ENCODE measurements at places on chromosomes 2 and 18.

DNA sequence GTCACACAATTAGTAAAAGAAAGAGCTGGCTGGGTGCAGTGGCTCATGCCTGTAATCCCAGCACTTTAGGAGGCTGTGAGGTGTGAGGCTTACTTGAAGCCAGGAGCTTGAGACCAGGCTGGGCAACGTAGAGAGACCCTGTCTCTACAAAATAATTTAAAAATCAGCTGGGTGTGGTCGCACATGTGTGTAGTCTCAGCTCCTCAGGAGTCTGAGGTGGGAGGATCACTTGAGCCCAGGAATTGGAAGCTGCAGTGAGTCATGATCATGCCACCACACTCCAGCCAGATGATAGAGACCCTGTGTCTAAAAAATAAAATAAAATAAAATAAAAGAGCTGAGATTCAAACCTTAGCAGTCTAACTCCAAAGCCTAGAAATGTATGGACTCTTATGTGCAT lies 39.0 kb upstream of the NEDD4L start:
- DNase-seq = no peak

DNA sequence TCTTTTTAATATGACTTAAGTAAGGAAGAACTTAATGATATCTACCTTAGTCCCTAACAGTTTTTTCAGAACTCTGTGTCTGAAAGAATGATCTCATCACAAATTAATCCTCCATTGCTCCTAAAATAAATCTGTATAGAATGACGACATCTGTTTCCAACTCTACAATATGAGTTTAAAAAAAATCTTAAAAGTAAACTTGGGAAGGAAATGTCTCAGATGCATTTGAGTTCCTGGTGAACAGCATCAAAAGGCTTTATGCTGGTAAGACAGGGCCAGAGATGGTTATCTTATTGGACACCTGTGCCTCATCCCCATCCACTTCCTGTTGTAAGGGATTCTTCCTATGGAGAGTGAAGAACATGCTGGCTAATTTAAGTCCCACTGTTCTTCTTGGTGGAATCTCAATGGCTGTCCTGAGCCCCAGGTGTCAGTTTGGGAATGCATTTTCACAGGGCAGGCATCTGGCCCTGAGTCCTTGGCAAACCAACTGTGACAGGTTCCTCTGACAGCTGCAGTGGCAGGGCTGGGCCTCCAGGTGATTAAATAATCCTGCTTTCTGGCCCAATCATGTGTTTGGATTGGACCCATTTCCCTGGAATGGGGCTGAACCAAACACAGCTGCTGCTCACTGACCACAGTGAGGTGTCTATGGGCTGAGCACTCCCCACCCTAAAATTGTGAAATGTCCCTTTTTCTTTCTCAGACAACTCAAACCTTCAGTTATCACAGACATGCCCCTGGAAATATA lies 12.9 kb upstream of the NCKAP5 start:
- no peak for DNase-seq

DNA sequence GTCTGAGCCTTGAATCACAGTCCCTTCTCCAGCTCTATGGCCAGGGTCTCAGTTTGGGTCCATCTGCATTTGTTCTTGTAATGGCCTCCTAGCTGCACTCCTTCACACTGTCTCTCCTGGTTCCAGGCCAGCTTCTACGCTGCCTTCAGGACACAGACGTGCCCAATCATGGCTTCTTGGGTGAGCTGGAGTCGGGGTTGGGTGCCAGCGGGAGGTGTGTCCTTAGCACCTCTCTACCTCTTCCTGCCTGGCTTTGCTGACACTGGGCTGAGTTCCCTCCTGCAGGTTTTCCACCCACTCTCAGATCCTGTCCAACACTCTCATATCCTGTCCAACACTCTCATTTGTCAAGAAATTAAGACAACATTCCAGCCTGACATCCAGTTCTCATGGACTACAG lies 9.6 kb downstream of the TRPM8 start:
- no peak for DNase-seq

DNA sequence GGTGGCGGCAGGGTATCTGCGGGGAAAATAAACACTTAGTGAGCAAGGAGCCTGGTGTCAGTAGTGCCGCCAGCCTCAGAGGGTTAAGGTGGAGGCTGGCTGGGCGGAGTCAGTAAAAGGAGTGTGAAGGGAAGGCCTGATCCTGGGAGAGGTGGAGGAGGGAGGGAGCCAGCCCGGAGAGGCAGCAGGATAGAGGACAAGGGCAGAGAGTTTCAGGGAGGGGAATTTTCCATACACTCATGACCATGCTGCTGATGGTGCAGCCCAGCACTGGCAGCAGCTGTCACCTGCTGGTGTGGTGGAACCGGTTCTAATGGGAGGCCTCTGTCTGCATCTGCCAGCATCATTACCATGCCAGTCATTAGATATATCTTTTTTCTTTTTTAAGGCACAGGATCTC lies 2.0 kb upstream of the TEX44 start:
- no peak for DNase-seq

GRCh38 chr2:186648130-186648529 lies 45.7 kb upstream of the FAM171B start:
- no peak for DNase-seq

- no peak for DNase-seq
Observed at GRCh38 chr2:191150230-191150599, 579 bp downstream of the STAT4 start.

DNA sequence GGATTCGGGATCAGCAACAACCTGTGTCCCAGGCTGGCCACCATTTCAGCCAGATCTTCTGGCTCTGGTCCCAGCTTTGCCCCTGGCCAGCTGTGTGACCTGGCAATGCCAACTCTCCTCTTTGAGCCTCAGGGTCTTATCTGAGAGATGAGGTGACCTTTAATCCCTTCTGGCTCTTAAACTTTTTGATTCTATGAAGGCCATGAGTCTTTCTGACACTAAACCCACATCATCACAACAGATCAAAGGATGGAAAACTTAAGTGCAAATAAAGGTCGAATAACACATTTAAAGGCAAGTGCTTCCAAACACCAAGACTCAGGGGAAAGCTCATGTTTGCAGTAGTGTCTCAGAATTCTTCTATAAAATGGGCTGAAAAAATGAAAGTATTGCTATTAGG lies 491.8 kb upstream of the NRP2 start:
- DNase-seq = no peak

GRCh38 chr2:158184001-158184400 lies 82.3 kb downstream of the UPP2 start:
- DNase-seq = no peak

DNA sequence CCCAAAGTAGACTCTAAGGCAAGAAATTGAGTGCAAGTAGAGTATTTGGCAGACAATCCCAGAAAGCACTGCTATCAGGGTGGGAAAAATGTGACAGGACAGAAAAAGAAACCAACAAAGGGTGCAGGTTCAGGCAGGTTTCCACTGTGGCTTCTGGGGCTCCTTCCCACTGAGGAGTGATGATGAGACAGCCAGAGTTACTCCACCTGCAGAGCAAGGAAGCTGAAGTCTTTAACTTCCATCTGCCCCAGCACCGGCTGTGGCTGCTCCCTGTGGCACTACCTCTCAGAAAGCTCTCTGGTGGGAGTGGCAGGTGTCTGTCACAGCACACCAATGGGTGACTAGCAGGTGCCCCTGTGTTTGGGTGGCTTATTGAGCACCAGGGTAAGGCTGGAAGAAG lies 37.6 kb upstream of the ACKR3 start:
- DNase-seq = no peak

- no peak for DNase-seq
Observed at GRCh38 chr2:31956312-31956711, 54.5 kb downstream of the MEMO1 start.

DNA sequence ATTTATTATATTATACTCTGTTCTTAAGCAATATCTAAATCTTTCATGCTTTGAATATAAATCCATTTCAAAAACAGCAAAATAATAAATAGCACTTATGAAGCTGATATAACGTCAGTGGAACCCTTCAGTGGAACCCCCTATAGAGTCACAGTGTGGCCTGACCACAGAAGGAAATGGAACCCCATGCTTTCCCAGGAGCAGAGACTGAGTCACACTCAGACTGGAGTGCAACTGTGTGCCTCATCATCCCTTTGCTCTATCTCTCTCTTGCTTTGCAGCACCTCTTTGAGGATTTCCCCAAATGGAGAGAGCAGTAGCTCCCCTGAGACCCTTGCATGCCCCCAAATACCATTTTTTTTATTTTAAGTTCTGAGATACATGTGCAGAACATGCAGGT lies 13.1 kb downstream of the NXPH2 start:
- no peak for DNase-seq

GRCh38 chr2:226445216-226445861 lies 354.3 kb downstream of the IRS1 start:
- no peak for DNase-seq

DNA sequence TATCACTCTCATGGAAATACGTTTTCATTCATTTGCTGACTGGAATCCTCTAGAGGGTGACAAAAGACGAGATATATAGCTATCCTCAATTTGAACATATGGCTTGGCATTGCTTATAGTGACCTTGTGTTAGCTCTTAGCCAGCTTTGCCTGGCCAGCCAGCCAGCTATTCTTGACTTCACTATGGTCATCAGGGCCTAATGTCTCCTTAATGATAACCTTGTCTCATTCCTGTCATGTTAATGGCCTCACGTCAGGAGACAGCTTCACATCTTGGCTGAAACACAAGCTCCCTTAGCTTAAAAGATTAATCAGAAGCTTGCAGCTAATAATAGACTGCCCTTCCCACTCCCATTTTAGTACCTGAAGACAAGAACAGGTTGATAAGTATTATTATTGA lies 1517.5 kb upstream of the PIK3C3 start:
- DNase-seq = no peak

- no peak for DNase-seq
Observed at GRCh38 chr2:175769200-175769599, 232.9 kb downstream of the LNPK start.

GRCh38 chr2:14654835-14655282 lies 22.3 kb downstream of the LRATD1 start:
- DNase-seq = no peak

- no peak for DNase-seq
Observed at GRCh38 chr2:128988326-128988725, 669.7 kb upstream of the HS6ST1 start.

- DNase-seq = no peak
Observed at GRCh38 chr2:238409341-238410199, 17.2 kb upstream of the ASB1 start.

DNA sequence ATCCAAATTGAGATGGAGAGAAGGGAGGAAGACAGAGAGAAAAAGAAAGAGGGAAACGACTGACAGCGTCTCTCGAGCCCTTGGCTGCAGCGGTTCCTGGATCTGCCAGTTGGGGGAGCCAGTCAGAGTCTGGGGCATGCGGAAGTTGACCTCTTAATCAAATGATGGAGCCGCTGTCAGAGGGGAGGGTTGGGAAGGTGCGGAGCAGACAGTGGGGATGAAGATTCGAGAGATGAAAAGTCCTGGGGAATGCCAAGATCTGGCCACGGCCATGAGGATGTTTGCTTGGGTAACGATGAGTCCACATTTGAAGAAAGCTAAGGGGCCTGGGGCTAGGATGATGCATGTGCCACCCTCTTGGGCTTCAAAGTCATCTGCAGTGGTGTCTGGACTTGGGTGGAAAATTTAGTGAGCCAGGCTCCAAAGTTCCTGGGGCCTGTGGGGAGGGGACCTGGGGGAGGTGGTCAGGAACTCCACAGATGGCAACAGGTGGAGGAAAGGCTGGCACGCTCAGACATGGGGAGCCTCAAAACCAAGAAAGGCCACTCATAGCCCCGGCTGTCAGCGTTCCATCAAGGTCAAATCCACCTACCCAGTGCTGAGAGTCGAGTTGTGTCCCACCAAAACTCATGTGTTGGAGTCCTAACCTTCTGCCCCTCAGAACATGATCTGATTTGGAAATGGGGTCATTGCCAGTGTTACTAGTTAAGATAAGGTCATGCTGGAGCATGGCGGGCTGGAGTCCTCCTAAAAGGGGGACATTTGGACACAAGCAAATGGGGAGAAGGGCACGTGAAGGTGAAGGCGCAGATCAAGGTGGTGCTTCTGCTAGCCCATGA lies 200.1 kb downstream of the NDUFA10 start:
- DNase-seq = no peak

GRCh38 chr18:21177822-21178221 lies 64.2 kb upstream of the GREB1L start:
- DNase-seq = no peak

- no peak for DNase-seq
Observed at GRCh38 chr18:13513021-13513420, 213.3 kb downstream of the FAM210A start.

- no peak for DNase-seq
Observed at GRCh38 chr18:73768043-73768442, 379.6 kb downstream of the FBXO15 start.

GRCh38 chr2:27636766-27637165 lies 7.9 kb downstream of the GPN1 start:
- DNase-seq = no peak

DNA sequence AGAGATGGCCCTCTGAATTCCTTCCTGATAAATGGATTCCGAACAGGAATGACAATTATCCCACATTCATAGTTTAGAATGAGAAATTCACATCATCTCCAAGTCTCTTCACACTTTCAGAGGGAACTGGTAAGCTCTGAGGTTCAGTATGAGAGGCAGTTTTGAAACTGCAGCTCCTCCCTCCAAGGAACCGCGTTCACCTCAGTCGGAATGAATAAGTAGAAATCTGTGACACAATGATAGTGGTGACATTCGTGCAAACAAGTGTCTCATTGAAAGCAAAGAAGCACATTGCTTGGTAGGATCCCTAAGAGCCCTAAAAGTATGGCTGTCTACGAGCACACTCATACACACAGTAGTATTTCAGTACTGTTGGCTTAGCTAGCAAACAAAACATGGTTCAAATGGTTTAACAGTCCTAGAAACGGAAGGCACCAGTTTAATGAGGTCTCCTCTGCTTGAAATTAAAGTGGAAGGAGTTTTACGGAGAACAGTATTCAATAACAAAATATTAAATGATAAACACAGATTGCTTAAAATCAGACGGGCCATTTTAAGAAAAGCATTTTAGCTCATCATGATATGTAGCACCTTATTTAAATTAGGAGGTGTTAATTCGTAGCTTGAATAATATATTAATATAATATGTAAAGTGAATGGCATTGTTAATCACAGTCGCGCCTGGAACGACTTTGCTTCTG lies 225.0 kb downstream of the ARHGAP15 start:
- DNase-seq = no peak

GRCh38 chr18:77560341-77560992 lies 310.8 kb downstream of the GALR1 start:
- no peak for DNase-seq

- DNase-seq = no peak
Observed at GRCh38 chr2:96261328-96262003, 4.3 kb downstream of the TMEM127 start.

GRCh38 chr2:20707601-20708000 lies 40.7 kb downstream of the GDF7 start:
- DNase-seq = no peak

DNA sequence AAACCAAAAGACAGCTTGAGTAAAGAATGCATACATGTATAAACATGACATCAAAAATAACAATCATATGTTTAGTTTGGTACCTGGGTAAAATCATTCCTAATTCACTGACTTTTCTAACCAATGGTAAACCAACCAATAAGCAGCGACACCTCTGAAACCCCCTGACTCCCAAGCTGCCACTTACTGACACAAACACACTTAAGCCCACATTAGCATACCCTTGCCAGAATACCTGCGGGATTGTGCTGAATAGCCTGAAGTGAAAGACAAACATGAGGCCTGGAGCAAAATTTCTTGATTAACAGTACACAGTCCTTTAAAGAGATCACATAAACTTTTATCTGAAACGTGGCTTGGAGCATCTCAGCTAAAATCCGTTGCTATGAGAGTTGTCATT lies 902.9 kb downstream of the TMEM182 start:
- no peak for DNase-seq
